ENCODE measurements at places on chromosomes 2 and 18.

- DNase-seq = peak; percentile 32
Measured at GRCh38 chr2:33210626-33211025, 263.9 kb downstream of the LTBP1 start.

- DNase-seq = peak; percentile 97
Measured at GRCh38 chr2:21041943-21042707, 1.7 kb downstream of the APOB start.

DNA sequence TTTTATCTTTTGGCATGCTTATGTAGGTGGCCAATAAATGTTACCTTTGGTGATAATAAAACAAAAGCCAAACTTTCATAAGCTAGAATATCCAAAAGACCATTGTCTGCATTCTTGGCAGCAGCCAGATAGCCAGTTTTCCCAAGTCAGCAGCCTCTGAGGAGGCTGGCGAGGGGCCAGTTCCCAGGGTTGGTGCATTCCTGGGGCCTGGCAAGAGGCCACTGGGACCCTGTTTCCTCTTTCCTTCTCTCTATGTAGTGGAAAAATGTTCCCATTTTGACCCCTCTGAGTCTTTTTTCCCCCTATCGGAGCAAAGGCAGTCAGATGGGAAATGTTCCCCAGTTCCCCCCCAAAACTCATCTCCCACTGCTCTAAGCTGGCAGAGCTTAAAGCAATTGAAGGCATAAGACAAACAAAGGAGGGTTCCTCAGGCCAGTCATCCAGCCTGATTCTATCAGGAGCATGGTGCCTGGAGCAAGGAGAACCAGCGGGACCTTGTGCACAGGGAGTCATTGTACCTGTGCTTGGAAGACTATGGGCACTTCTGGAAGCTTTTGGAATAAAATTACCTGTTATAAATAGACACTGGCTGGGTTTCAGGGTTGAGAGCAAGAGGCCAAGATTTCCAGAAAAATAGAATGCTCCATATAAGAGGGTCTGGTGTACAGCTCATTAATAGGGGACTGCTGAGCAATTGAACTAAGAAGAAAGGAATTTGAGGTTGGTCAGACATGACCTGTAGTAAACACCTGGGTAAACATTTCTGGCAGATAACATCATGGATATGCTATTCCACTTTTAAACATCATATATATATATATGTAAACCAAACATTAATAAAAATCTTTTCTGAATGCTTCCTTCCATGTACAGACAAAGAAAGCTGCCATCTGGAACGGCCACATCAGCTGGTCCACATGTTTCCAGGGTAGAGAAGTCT lies 63.4 kb downstream of the NCKAP5 start:
- DNase-seq = peak; percentile 20

GRCh38 chr2:203002054-203002821 lies 12.4 kb upstream of the NBEAL1 start:
- peak; percentile 38 for DNase-seq

DNA sequence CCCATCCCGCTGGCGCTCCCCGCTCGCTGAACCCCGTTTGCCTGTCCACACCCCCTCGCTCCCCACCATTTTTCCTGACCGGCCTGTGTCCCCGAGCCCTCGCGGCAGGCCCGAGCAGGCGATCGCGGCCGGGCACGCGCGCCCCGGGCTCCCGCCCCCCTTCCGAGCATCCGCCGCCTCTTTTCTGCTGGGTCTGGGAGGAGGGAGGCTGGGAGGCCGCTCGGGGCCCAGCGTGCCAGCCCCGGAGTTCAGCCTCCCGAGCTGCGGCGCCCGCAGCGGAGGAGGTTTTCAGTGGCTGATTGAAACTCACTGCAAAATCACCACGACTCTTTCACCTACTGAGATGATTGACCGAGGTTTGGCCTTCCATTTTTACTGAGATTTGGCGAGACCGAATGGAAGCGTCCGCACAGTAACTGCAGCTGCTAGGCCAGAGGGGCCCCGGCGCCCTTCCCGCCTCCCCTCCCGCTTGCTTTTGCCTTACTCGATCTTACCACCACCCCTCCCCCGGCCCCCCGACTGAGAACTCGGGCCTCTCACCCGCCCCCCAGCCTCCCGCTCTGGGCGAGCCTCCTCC lies 4.8 kb downstream of the SOX11 start:
- no peak for DNase-seq

DNA sequence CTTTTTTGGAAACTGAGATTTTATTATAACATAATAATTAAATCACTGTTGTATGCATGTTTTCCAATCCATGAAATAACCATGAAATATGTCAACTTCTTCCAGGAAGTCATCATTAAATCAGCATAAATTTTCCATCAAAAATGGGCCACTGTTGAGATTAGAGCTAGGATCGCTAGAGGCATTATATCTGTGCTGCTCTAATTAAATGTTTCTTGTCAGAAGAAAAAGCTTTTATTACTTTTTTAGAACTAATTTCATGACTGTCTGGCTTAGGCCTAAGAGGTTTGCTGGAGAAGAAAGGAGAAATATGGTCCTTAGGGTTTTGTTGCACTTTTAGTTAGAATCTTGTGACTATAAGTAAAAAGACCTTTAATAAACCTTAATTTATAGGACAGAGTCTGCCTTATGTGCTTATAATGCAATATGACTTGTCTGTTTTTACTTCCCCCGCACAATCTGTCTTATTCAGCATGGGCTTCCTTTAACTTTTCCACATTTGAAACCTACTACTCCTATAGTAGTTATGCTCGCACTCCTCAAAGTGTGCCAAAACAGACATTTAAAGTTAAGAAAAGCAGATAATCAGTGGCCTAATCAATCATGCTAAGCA lies 363.4 kb upstream of the GCFC2 start:
- no peak for DNase-seq

DNA sequence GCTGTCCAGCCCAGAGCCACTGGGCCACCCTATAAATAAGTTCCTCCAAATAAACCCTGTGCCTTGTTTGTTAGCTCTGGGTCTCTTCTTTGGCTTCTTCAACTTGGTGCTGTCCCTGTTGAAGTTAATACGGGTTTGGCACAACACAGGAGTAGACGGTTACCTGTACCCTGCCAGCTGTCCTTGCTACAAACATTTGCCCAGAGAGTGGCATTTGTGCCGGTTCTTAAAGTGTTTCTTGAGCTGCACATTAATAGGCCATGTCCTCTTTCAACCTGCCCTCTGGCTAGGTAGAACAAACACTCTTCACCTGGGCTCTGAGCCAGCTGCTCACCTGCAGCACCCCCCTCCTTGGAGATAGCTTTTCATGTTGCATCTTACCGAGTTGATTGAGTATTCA lies 139.2 kb downstream of the NEDD4L start:
- no peak for DNase-seq

DNA sequence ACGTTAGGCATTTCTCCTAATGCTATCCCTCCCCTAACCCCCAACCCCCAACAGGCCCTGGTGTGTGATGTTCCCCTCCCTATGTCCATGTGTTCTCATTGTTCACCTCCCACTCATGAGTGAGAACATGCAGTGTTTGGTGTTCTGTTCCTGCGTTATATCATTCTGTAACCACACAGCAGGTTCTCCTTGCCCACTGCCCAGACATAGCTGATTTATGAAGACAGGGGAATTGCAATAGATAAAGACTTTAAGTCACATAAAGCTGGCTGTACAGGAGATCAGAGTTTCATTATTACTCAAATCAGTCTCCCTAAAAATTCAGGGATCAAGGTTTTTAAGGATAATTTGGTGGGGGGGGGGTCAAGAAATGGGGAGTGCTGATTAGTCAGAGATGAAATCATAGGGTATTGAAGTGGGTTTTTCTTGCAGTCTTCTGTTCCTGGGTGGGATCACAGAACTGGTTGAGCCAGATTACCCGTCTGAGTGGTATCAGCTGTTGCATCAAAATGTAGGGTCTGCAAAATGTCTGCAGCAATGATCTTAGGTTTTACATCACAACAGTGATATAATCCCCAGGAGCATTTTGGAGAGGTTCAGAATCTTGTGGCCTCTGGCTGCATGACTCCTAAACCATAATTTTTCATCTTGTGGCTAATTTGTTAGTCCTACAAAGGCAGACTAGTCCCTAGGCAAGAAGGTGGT lies 392.1 kb upstream of the KCNJ3 start:
- DNase-seq = no peak

DNA sequence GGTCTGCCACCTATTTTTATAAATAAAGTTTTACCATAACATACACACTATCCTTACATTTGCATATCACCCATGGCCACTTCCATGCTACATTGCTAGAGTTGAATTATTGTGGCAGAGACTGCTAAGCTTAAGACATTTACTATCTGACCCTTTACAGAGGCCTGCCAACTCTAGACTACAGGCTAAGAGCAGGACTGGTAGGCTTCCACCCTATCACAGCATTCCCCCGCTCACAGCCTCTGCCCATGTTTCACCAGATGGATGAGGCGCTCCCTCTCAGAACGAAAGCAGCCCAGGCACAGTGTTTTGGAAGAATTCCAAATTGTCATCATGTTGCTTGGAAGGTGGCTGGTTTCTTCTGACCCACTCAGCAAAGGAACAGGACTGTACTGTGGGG lies 91.7 kb upstream of the SLC35G4 start:
- DNase-seq = no peak

GRCh38 chr18:59052965-59053820 lies 86.5 kb upstream of the SEC11C start:
- no peak for DNase-seq

DNA sequence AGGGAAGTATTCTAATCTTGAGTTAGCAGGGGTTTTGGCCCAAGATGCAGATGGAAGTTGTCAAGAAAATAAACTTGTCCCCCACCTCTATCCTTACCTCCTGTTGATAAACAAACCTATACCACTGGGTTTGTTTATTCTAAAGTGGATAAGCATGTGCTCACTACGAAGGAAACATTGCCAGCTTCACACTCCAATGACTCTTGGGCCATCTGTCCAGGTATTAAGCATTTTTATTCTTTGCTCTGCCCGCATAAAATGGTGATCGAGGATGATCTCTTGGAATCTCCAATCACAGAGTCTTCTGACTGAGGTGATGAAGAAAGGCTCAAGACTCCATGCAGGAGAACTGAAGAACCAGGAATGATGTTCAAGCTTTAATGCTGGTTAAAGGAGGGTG lies 1908.4 kb upstream of the PIK3C3 start:
- no peak for DNase-seq

DNA sequence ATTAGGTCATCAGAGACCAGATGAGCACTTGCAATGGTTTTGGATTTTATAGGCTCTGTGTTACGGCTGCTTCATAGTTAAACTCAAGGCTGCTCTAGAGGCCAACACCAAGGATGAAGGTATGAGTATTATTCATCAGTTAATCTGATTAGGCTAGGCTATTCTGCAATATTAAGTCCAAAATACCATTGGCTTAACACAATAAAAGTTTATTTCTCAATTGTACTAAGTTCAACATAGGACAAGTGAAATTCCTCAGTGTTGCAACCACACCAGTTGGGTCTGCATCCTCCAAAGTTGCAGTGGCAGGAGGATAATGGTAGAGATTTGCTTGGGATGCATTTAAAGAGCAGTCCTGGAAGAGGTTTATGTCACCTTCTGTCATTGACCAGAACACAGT lies 538.3 kb upstream of the CDH2 start:
- DNase-seq = no peak

DNA sequence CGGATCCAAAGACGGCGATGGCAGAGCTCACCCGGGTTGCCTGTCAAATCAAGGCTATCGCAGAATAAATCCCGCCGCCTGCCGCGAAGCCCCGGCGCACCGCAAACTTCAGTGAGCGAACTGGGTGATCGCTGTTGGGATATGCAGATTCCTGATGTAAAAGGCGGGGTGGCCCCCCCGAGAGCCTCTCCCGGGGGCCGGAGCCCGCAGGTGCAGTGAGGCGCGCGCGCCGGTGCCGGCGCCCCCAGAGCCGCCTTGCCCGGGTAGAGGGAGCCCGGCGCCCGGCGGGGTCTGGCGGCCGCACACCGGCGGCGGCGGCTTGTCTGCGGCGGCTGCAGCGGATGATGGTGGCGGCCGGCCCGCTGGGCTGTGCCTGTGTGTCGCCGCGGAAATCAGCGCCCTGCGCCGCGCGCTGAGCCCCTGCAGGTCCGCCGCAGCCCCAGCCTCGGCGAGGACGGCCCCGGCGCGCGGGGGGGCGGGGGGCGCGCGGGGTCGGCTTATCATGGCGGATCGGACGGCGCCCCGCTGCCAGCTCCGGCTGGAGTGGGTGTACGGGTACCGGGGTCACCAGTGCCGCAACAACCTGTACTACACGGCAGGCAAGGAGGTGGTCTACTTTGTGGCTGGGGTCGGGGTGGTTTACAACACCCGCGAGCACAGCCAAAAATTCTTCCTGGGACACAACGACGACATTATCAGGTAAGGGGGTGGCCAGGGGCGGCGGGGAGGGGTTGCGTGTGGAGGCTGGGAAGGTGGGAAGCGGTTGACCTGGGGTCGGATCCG lies 1.3 kb downstream of the EML6 start:
- peak; percentile 17 for DNase-seq

DNA sequence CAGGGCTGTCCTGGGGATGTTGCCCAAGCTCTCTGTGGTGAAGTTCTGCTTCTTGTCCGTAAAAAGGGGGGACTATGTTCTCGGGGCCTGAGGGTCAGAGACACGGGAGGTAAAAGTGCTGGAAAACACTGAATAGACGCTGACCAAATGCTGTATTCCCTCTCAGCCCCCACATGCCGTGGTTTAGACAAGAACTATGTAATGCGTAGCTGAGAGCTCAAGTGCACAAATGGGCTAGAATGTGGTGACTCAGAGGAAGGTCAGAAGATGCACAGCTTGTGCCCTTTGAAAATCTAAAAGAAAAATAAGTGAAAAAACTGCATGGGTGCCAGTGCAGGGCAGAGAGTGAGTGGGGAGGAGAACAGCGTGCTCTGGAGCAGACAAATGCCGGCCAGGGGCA lies 80.3 kb upstream of the MAP4K4 start:
- DNase-seq = no peak

GRCh38 chr2:222862106-222862908 lies 1.5 kb downstream of the ACSL3 start:
- DNase-seq = peak; percentile 20

- DNase-seq = no peak
Measured at GRCh38 chr2:33133454-33133952, 186.8 kb downstream of the LTBP1 start.

DNA sequence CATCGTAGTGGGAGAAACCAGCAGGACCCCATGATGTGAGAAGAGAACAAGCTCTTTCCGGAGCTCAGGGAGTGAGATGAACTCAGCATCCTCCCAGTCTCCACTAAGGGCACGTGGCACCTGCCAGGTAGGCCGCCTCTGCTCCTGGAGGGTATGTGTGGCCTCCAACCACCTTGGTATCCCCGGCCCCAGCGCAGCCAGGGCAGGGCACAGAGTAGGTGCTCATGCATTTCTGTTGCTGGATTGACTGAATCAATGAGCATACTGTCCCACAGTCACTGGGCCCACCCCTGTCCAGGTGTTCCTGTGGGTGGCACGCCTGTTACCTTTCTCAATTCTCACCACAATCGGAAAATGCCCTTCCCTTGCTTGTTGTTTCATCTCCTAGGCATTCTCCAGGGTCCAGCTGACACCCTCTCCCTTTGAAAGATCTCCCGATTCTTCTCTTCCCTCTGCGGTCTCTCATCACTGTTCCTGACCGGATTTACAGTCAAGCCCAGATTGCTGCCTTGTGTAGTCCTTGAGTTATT lies 138.5 kb upstream of the SMAD2 start:
- DNase-seq = no peak

DNA sequence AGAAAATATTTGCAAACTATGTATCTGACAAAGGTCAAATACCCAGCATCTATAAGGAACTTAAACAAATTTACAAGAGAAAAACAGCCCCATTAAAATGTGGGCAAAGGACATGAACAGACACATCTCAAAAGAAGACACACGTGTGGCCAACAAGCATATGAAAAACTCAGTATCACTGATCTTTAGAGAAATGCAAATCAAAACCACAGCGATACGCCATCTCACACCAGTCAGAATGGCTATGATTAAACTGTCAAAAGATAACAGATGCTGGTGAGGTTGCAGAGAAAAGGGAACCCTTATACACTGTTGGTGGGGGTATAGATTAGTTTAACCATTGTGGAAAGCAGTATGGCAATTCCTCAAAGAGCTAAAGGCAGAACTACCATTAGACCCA lies 64.3 kb upstream of the RBMS1 start:
- DNase-seq = no peak
